ENCODE measurements at places on chromosomes 6 and 20.
A peak's percentile ranks its signal among the peaks of the same experiment; 100 is the strongest.

GRCh38 chr6:1039746-1040145, 272.2 kb upstream of the FOXQ1 start:
- no peaks in the 10 kb centered on the region for H3K4me1 ChIP-seq
- no peak overlapping the region for H3K27ac ChIP-seq
- no peaks in the 10 kb centered on the region for H3K36me3 ChIP-seq
- H3K4me3 ChIP-seq = no peak overlapping the region

- H3K4me1 ChIP-seq = peaks cover 7% of the 10 kb centered on the region
- no peak overlapping the region for H3K4me3 ChIP-seq
- no peaks in the 10 kb centered on the region for H3K36me3 ChIP-seq
- no peak for DNase-seq
- H3K27ac ChIP-seq = no peak overlapping the region
- H3K27me3 ChIP-seq = no peaks in the 10 kb centered on the region
Measured at GRCh38 chr6:157674061-157674460, 149.0 kb upstream of the SNX9 start.

- H3K4me3 ChIP-seq = no peak overlapping the region
- DNase-seq = peak; percentile 71
- no peaks in the 10 kb centered on the region for H3K27me3 ChIP-seq
- H3K4me1 ChIP-seq = no peaks in the 10 kb centered on the region
- no peaks in the 10 kb centered on the region for H3K36me3 ChIP-seq
Measured at GRCh38 chr6:135722679-135723078, 128.8 kb upstream of the PDE7B start.

DNA sequence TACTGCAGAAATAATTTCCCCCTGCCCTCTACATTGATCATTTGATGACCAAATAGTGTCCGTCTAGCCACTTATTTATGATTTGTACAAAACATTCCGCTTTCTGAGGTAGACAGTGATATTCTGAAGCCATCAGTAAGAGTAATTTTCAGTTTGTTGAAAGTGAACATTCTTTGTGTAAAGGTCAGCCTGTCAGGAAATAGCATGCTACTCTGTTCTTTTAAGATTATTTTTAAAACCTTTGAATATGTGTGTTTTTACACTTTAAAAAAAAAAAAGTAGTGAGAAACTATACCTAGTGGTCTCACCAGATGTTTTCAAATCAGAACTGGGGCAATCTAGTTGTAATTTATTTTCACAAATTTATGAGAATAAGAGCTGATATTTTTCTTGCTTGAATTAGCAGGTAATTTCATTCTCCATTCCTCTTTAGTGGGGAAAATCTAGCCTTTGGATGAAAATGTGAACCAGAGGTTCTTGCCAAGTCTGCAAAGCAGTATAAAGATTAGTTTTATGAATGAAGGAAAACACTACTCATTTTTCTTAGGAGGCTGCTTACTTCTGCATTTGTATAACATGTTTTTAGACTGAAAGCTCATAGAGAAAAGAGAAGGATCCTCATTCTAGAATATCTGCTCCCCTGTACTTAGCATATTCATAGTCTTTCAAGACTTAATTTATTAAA, 12.1 kb upstream of the REV3L start:
- no peaks in the 10 kb centered on the region for H3K4me1 ChIP-seq
- H3K27me3 ChIP-seq = no peaks in the 10 kb centered on the region
- no peak overlapping the region for H3K4me3 ChIP-seq

GRCh38 chr20:5844063-5844681, 94.0 kb downstream of the SHLD1 start:
- H3K4me3 ChIP-seq = no peak overlapping the region
- H3K4me1 ChIP-seq = peaks cover 8% of the 10 kb centered on the region
- no peaks in the 10 kb centered on the region for H3K27me3 ChIP-seq

DNA sequence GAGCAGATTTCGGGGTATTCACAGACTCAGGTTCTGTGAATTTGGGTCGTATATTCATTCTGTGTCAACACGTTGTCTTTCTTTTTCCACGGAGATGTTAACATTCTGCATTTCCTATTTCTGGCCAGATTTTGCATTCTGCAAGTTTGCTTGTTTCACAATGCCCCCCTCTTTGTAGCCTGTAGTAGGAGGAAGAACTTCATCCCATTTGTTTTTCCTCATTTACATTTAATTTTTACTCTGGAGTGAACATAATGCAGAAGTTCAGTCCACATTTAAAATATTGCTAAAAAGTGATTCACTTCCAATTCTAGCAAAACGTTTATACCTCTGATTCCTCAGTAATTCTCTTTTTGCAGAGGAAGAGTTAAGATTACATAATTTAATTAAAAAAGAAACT, 12.9 kb downstream of the TAGAP start:
- DNase-seq = no peak
- H3K27ac ChIP-seq = no peak overlapping the region
- no peaks in the 10 kb centered on the region for H3K4me1 ChIP-seq
- H3K36me3 ChIP-seq = no peaks in the 10 kb centered on the region
- no peaks in the 10 kb centered on the region for H3K27me3 ChIP-seq

GRCh38 chr20:62942456-62942855, 4.5 kb downstream of the GID8 start:
- H3K27ac ChIP-seq = no peak overlapping the region
- peaks cover 38% of the 10 kb centered on the region for H3K36me3 ChIP-seq
- no peak for DNase-seq
- no peaks in the 10 kb centered on the region for H3K27me3 ChIP-seq

GRCh38 chr6:159168536-159169192, 536 bp upstream of the FNDC1 start:
- no peaks in the 10 kb centered on the region for H3K4me1 ChIP-seq
- peak overlapping the region; percentile 26 for H3K4me3 ChIP-seq
- no peak overlapping the region for H3K27ac ChIP-seq
- no peaks in the 10 kb centered on the region for H3K36me3 ChIP-seq
- H3K27me3 ChIP-seq = peaks cover 97% of the 10 kb centered on the region
- peak; percentile 64 for DNase-seq

DNA sequence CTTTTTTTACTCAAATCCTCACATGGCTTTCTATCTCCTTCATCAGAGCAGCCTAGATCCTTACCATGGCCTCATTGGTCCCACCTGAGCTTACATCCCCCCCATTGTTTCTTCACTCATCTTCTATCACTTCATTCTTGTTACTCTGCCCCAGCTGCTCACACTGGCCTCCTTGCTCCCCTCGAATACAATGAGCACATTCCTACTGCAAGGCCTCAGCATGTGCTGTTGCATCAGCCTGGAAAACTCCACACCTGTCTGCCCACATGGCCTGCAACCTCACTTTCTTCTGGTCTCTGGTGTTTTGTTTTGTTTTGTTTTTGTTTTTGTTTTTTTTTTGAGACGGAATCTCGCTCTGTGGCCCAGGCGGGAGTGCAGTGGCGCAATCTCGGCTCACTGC, 212.6 kb downstream of the TBX18 start:
- DNase-seq = no peak
- H3K27me3 ChIP-seq = no peaks in the 10 kb centered on the region
- H3K4me3 ChIP-seq = no peak overlapping the region
- H3K36me3 ChIP-seq = no peaks in the 10 kb centered on the region
- H3K27ac ChIP-seq = no peak overlapping the region
- H3K4me1 ChIP-seq = peaks cover 16% of the 10 kb centered on the region

GRCh38 chr20:33578510-33578909, 83.6 kb upstream of the C20orf144 start:
- peak; percentile 44 for DNase-seq
- no peak overlapping the region for H3K27ac ChIP-seq
- H3K4me3 ChIP-seq = no peak overlapping the region
- no peaks in the 10 kb centered on the region for H3K36me3 ChIP-seq
- H3K4me1 ChIP-seq = peaks cover 11% of the 10 kb centered on the region
- H3K27me3 ChIP-seq = no peaks in the 10 kb centered on the region

GRCh38 chr20:24422091-24422760, 47.2 kb upstream of the SYNDIG1 start:
- peaks cover 14% of the 10 kb centered on the region for H3K4me1 ChIP-seq
- H3K27ac ChIP-seq = no peak overlapping the region
- no peaks in the 10 kb centered on the region for H3K36me3 ChIP-seq
- H3K4me3 ChIP-seq = no peak overlapping the region
- H3K27me3 ChIP-seq = no peaks in the 10 kb centered on the region
- DNase-seq = no peak

DNA sequence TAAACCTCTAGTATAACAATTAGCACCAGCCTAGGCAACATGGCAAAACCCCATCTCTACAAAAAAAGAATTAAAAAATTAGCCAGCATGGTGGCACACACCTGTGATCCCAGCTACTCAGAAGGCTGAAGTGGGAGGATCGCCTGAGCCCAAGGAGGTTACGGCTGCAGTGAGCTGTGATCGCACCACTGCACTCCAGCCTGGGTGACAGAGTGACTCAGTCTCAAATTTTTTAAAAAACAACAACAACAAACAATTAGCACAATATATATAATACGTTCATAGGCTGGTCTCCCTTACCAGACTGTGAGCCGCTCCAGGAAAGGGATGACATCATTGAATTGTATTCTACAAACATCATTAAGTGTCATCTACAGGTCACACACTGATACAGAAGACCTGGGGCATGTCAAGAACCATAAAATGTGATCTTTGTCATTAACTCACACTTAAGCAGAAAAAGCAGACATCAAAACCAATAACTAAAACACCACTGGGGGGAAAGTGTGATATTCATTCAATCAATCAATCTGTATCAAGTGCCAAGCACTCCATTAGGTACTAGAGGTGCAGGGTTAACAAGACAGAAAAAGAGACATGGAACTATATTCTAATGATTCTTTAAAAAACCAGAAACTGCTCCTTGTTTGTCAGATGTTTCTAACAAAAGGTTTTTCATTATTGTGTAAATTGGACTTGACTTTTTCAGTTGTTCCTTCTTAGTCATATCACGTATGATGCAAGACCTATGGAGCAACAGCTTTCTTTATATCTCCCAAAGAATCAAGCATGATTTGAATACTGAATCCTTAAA, 17.8 kb downstream of the MAP3K5 start:
- no peak overlapping the region for H3K4me3 ChIP-seq
- no peak for DNase-seq
- no peaks in the 10 kb centered on the region for H3K36me3 ChIP-seq
- H3K27ac ChIP-seq = no peak overlapping the region
- no peaks in the 10 kb centered on the region for H3K4me1 ChIP-seq

GRCh38 chr6:157258878-157259277, 64.4 kb downstream of the TMEM242 start:
- H3K36me3 ChIP-seq = no peaks in the 10 kb centered on the region
- no peak overlapping the region for H3K27ac ChIP-seq
- H3K4me3 ChIP-seq = no peak overlapping the region
- no peak for DNase-seq
- H3K27me3 ChIP-seq = no peaks in the 10 kb centered on the region

DNA sequence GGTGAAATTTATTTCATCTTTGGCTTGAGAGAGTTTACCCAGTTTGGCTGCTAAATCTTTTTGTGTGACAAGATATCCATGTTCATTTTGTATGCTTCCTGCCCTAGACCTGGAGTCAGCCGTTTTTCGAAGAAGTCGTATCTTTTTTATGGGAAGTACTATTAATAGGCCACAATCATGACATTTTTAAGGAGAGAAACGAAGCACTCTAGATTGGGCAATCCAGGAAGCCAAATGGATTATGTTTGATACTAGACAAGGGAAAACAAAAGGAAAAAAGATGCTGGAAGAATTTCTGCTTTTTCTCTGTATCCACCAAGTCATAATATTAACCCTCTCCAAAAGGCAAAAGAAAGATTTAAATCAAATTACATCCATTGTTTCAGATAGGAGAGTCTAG, 214.6 kb downstream of the HDGFL1 start:
- H3K36me3 ChIP-seq = no peaks in the 10 kb centered on the region
- no peak overlapping the region for H3K27ac ChIP-seq
- no peaks in the 10 kb centered on the region for H3K27me3 ChIP-seq
- H3K4me1 ChIP-seq = no peaks in the 10 kb centered on the region

- H3K27ac ChIP-seq = no peak overlapping the region
- no peaks in the 10 kb centered on the region for H3K36me3 ChIP-seq
- DNase-seq = no peak
- H3K4me3 ChIP-seq = no peak overlapping the region
Measured at GRCh38 chr20:9144643-9145042, 75.8 kb downstream of the PLCB4 start.

DNA sequence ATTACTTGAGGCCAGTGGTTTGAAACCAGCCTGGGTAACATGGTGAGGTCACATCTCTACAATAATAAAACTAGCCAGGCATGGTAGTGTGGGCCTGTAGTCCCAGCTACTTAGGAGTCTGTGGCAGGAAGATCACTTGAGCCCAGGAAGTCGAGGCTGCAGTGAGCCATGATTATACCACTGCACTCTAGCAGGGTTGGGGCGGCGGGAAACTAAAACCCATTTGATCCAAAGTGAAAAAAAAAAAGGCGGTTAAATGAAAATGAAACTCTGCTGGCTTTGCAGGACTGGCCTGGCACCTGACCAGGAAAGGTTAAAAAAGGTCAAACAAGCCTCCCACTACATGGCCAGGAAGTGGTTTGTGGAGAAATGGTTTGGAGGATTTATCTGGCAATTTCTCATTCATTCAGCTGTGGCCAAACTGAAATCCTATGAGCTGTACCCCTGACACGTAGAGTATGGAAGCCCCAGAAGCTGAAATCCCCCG, 36.6 kb downstream of the MTRES1 start:
- no peaks in the 10 kb centered on the region for H3K36me3 ChIP-seq
- H3K27me3 ChIP-seq = no peaks in the 10 kb centered on the region
- peaks cover 23% of the 10 kb centered on the region for H3K4me1 ChIP-seq
- DNase-seq = no peak
- no peak overlapping the region for H3K4me3 ChIP-seq
- H3K27ac ChIP-seq = no peak overlapping the region

GRCh38 chr20:24364482-24364881, 104.9 kb upstream of the SYNDIG1 start:
- no peak for DNase-seq
- no peak overlapping the region for H3K27ac ChIP-seq
- H3K4me1 ChIP-seq = no peaks in the 10 kb centered on the region
- H3K36me3 ChIP-seq = no peaks in the 10 kb centered on the region

GRCh38 chr20:10951216-10951615, 277.4 kb upstream of the JAG1 start:
- H3K4me1 ChIP-seq = no peaks in the 10 kb centered on the region
- H3K36me3 ChIP-seq = no peaks in the 10 kb centered on the region
- H3K27me3 ChIP-seq = no peaks in the 10 kb centered on the region
- no peak for DNase-seq
- no peak overlapping the region for H3K4me3 ChIP-seq
- no peak overlapping the region for H3K27ac ChIP-seq

- DNase-seq = no peak
- H3K4me3 ChIP-seq = no peak overlapping the region
- no peaks in the 10 kb centered on the region for H3K4me1 ChIP-seq
- H3K27me3 ChIP-seq = no peaks in the 10 kb centered on the region
- no peak overlapping the region for H3K27ac ChIP-seq
- no peaks in the 10 kb centered on the region for H3K36me3 ChIP-seq
Measured at GRCh38 chr6:22964334-22964733, 395.0 kb downstream of the HDGFL1 start.

- DNase-seq = peak; percentile 5
- H3K27ac ChIP-seq = no peak overlapping the region
- H3K27me3 ChIP-seq = no peaks in the 10 kb centered on the region
- H3K4me3 ChIP-seq = no peak overlapping the region
- H3K4me1 ChIP-seq = peaks cover 4% of the 10 kb centered on the region
Measured at GRCh38 chr6:93059911-93060310, 359.4 kb downstream of the EPHA7 start.
